ENCODE measurements at places on chromosomes 3 and 15.

DNA sequence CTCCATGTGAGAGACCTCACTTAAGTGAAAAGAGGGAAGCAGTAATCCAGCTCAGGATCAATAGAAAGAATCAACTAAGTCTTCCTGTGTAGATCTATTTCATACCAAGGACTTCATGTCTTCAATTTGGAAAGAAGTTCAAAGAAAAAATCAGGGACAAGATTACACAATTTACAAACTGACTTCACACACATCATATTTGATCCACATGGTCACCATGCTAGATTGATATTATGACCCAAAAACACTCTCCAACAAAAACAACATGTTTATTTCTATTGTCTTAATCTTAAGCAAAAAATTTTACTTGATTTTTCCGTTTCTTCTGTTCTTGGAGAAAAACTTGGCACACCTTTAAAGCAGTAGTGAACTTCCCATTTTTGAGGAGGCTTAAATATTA is 76.3 kb downstream of the THBS1 start:
- no peak for DNase-seq

DNA sequence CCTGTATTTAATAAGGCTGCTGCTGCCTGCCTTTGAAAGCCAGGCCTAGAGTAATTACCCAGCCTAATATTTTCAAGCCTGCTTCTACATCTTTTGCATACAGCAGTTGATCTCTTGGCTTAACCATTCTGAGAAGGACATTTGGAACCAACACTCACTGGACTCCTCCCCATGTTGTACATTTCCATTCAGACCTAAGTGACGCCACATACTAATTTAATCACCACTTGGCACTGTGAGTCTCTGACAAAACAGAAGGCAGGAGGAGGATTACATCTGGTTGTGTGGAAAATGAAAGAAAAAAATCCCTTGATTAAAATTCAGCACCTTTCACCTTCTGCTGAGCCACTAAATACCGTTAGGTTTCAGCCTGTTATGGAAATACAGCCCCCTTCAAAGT is 102.2 kb upstream of the ARRDC4 start:
- DNase-seq = no peak

- DNase-seq = peak; percentile 20
Observed at GRCh38 chr3:48952510-48953118, 34.0 kb downstream of the ARIH2 start.

- DNase-seq = no peak
Observed at GRCh38 chr3:159627229-159627628, 361.4 kb upstream of the IL12A start.

- DNase-seq = no peak
Observed at GRCh38 chr3:142530296-142530695, 48.2 kb downstream of the ATR start.

- DNase-seq = no peak
Observed at GRCh38 chr3:46520531-46520930, 22.8 kb downstream of the RTP3 start.

DNA sequence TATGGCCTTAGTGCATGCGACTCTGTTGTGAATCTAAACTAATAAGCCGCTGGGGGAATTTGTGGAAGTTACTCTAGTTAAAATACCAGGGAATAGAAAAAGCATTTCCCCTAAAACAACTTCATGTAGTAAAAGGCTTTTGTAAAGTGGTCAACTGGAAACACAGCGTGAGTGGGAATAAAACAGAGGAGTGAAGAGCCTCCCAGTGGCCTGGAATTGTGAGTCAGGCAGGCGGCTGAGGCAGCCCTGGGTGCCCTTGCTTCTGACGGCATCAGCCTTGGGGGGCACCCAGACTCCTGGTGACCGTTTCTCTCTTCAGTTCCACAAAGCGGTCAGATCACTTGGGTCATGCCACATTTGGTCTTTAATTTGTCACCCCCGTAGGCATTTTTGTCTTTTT is 108.4 kb downstream of the GHSR start:
- no peak for DNase-seq

GRCh38 chr15:80612118-80612823 is 82.8 kb upstream of the ABHD17C start:
- no peak for DNase-seq

GRCh38 chr3:157122116-157122515 is 37.8 kb downstream of the CCNL1 start:
- DNase-seq = no peak

DNA sequence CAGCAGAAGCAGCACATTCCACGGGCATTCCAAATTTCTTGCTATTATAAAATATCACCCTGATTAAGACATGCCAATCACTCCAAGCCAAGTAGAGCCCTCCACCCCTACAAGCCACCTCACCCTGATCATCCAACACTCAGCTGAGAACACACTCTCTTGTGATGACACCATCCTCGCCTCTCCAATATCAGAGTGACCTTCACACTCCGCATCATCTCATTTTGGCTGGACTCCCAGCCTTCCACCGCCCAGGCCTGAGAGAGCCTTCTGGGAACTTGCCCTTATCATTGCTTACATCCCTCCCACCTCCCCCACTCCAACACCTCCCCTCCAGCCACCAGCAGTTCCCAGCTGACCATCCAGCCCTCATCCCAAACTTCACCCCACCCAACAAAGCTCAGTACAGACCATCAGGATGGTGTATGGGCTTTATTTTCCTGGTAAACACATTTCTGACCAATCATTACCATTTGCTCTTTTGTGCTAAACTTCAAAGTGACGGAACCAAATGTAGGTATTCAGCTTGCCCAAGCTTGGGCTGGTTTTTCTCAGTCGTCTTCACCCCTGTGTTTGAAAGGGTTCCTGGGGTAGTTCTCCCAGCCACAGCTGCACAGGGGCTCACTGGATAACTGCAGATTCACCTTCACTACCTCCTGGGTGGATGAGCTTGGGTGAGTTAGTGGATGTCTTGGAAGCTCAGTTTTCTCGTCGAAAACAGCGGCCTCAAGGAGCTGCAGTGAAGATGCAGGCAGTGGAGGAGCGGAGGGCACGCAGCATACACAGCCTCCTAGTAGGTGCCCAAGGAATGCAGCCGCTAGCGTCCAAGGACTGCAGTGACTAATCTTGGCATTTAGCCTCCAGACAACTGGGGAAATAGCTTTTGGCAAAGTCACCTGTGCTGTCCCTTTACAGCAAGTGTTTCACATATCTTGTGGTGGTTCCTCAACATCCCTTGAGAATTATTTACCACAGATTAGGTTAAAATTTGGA is 115.1 kb downstream of the LIPC start:
- DNase-seq = no peak

GRCh38 chr15:92883163-92883875 is 16.8 kb upstream of the CHD2 start:
- DNase-seq = peak; percentile 42
